ENCODE measurements at places on chromosomes 1 and 21. TPM values are rescaled to one million over a fixed set of nuclear protein-coding genes. Genes with fewer than 3 reads are reported as not detected.

CLEC20A gene
- not detected for total RNA-seq

GJA8 gene
- not detected for total RNA-seq

ODF2L gene
- 1.7 TPM for total RNA-seq

PROK1 gene
- total RNA-seq, result 1.4 TPM

PRELP gene
- 15.2 TPM for total RNA-seq

RHBDL2 gene
- total RNA-seq, result not detected

SERPINC1 gene
- 4.5 TPM for total RNA-seq

GRCh38 chr1:1760715-1761114, 17.6 kb downstream of the NADK start:
- DNase-seq, result no peak

- DNase-seq, result no peak
Measured at GRCh38 chr21:20647607-20648006, 350.6 kb upstream of the NCAM2 start.

GRCh38 chr1:243407284-243408018, 151.6 kb downstream of the SDCCAG8 start:
- no peak for DNase-seq

DNA sequence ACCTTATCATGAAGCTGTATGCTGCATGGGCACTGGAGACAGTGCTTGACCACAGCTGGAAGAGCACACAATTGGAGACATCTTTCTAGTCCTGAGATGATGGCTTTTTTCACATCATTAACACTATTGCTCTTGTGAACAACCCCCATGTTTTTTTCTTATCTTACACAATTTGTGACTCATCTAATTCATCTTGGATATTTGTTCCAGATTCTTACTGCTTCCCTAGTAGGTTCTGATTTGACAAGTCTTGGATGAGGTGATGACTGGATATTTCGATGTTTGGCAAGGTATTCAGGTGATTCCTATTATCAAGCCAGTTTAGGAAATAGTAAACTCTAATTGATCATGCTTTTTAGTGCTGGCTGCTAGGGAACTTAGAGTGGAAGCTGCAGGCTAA, 23.7 kb downstream of the HLX start:
- DNase-seq, result no peak

- DNase-seq, result no peak
Measured at GRCh38 chr1:92273039-92273438, 25.7 kb downstream of the GLMN start.

GRCh38 chr21:31476263-31477022, 132.4 kb upstream of the TIAM1 start:
- no peak for DNase-seq

- DNase-seq, result no peak
Measured at GRCh38 chr1:66521721-66522365, 12.1 kb upstream of the SGIP1 start.

- no peak for DNase-seq
Measured at GRCh38 chr1:48692235-48692634, 84.5 kb downstream of the BEND5 start.

GRCh38 chr1:203478231-203478630, 2.6 kb downstream of the PRELP start:
- DNase-seq, result no peak

DNA sequence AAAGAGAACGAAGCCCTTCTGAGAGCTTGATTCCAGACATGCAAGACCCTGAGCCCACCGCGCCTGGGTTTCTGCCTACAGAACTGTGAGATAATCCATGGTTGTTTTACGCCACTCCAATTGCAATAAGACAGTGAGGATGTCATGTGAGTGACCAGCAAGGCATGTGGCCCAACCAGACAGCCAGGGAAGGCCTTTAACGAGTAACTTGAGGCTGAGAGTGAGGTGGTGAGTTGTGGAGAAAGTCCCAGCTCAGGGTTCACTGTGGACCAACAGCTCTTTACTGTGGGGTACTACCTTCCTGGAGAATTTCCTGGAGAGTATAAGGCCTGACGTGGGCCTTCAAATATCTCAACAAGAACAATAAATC, 153.9 kb downstream of the ETS2 start:
- DNase-seq, result no peak

DNA sequence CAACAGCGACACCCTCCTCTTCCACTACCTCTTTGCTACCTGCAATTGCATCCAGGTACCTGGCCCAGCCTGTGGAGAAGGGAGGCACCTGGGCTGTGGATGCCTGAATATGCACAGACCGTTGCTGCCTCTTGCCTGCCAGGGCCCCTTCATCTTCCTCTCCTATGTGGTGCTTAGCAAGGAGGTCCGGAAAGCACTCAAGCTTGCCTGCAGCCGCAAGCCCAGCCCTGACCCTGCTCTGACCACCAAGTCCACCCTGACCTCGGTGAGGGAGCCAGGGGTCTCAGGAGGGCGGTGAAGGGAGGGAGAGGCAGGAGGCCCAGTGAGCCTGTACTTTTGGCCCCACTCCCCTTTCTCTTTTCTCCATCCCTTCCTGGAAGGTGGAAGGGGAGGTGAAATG, 11.5 kb downstream of the PSRC1 start:
- DNase-seq, result no peak

- DNase-seq, result no peak
Measured at GRCh38 chr1:82555501-82555900, 754.8 kb downstream of the ADGRL2 start.

- DNase-seq, result no peak
Measured at GRCh38 chr1:82154219-82154970, 353.7 kb downstream of the ADGRL2 start.

GRCh38 chr1:45622524-45623394, 1.1 kb downstream of the CCDC17 start:
- DNase-seq, result no peak

DNA sequence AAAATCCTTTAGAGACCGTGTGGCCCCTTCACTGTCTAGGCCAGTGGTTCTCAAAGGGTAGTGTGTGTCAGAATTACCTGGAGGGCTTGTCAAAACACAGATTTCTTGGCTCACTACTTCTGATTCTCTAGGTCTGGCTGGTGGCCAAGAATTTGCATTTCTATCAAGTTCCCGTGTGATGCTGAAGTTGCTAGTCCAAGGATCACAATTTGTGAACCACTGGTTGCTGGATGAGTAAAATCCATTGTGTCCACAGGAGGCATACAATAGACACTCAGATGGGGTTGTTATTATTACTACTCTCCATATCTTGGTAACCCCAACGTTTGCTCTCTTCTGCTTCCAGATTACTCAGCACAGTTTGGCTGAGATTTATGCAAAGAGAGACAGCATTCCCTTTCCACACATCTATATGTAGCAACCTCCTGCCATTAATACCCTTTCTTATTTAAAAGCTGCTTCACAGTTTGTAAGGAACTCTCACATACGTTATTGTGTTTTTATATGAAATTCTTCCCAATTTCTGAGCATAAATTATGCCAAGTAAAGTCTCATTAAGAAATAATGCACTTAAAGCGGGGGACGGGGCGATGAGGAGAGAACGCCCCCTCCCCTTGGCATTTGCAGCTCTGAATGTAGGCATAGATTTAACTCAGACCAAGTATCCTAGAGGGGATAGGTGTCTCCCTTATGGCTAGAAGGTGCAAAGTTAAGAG, 720 bp upstream of the TMCC2 start:
- no peak for DNase-seq

DNA sequence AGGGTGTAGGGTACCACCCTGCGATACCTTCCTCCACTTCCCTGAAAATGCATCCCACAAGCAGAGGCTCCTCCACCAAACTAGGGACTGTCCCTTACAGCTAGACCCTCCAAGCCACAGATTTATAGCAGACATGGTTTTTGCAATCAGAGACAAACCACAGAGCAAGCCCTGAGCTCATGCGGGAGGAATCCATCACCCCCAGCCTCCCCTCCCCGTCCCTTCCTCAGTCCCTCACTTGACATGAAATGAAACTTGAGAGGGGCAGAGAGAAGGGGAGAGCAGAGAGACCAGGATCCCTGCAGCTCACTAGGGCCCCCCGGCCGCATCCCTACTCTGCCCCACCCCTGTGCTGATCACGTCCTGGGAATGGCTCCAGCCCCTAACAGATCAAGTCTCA, 94.9 kb downstream of the MRPL37 start:
- no peak for DNase-seq

DNA sequence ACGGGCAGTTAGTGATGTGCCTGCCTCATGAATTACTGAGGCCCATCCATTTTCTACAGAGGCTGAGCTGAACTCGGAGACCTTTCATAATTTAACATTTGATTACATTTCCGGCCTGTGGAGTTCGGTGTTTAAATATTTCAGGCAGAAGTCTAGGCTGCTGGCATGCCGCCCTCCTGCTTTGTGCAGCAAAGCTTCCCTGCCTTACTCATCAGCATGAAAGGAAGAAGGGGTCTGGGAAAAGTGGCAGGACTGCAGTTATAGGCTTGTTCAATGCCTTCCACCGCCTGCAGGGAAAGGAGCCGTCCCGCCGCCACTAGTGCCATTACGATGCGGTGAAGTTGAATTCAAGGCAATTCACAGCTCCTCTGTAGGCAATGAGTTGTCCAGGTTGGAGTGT, 527.9 kb downstream of the NPHP4 start:
- DNase-seq, result no peak

- no peak for DNase-seq
Measured at GRCh38 chr1:45510036-45510971, 10.2 kb downstream of the MMACHC start.

GRCh38 chr1:198977909-198978308, 339.1 kb downstream of the PTPRC start:
- DNase-seq, result no peak

DNA sequence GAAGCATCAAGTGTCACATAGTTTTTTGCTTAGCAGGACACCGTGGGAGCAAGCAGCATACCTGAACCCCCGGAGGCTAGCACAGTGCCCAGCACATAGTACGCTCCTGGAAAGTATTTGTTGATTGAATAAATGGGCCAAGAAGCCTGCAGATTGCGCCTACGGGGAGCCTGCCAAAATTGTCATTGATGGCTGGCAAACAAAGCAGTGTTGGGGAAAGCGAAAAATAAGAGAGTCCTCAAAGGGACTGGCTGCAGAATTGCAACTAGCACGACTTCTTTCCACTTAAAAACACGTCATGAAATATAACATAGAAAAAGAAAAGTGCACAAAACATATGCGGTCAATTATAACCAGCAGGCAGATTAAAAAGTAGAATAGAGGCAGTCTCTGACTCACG, 125.2 kb upstream of the GALNT2 start:
- DNase-seq, result no peak

DNA sequence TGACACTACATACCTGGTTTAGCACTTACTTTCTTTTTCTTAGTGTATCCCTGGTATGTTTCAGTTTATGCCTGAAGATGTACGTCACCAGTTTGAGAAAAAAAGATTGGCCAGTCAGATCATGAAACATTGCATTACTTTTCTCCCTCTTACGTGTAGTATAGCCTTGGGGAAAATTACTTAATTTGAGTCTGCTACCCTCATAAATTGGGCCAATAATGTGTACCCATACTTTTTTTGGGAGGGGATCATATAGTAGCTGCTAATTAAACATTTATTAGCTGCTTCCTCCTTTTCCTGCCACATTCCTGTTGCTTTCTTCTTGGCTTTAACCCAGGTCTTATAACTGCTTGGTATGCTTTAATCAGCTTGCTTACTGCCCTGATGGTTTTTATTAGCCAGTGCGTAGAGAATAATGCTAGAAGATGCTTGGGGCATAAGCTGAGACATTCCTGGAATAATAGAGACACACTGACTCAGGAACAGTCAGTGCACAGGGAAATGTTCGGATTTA, 32.1 kb downstream of the RABGAP1L start:
- DNase-seq, result no peak

DNA sequence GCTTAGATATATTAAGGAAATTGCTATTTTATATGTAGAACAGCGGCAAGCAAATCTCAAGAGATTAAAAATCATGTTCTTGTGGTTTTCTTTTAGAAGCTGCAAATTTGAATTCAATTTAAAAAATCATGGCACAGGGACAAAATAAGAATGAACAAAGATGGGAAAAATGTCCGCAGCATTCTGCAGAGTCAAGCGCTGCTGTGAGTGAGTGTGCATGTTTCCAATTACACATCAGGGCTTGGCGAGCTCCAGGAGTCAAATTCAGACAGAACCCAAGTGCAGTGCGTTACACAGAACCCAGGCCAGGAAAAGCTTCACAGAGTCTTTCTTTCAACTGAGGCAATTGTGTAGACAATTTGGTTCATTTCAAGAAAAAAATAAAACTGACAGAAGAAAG, 33.3 kb upstream of the ERG start:
- no peak for DNase-seq

GRCh38 chr1:160346958-160347357, 3.8 kb downstream of the NCSTN start:
- no peak for DNase-seq

DNA sequence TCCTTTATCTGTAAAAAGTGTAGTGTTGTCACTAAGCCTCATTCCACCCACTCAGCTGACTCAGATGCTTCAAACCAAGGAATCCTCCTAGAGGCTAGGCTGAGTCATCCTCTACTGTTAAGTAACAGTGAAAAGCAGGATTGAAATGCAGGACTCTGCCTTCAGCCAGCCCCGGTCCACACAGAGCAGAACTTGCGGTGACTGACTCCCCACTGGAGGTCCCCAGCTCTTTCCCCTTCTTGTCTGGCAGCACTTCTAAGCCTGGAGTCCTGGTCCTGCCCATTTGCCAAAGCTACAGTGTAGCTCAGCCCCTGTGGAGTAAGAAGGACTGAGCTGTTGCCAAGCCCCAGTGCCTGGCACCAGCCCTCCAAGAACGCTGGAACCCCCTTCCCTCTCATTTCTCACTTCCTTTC, 1.7 kb downstream of the RAB7B start:
- no peak for DNase-seq

- DNase-seq, result no peak
Measured at GRCh38 chr1:90713741-90714509, 3.2 kb downstream of the BARHL2 start.

GRCh38 chr1:3989465-3989864, 89.4 kb upstream of the C1orf174 start:
- no peak for DNase-seq

GRCh38 chr1:116325922-116326321, 47.1 kb upstream of the ATP1A1 start:
- peak; percentile 46 for DNase-seq

DNA sequence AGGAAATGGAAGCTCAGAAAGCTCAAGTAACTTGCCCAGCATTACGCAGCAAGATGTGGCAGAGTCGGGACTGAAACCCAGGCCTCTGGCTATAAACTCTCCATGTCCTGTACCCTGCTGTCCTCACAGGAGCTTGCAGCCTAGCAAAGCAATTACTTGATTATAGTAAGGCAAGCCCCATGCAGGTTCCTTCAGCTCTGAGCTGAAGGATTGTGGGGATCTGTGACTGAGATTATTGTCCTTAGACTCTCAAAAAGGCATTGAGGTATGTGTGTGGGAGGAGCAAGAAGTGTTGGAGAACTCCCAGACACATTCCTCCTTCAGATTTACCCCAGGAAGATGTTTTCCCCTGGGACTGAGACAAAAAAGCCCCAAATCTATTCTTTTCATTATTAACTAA, 124.0 kb upstream of the SPATA6 start:
- DNase-seq, result no peak

- DNase-seq, result no peak
Measured at GRCh38 chr1:206703661-206704060, 19.0 kb downstream of the MAPKAPK2 start.

- DNase-seq, result no peak
Measured at GRCh38 chr1:87723193-87723592, 394.5 kb downstream of the LMO4 start.

Data from gastrocnemius medialis (tissue), 4 donors.